ENCODE measurements at places on chromosomes 7 and 10.

- DNase-seq: no peak
Observed at GRCh38 chr7:124101173-124101768, 68.4 kb upstream of the TMEM229A start.

DNA sequence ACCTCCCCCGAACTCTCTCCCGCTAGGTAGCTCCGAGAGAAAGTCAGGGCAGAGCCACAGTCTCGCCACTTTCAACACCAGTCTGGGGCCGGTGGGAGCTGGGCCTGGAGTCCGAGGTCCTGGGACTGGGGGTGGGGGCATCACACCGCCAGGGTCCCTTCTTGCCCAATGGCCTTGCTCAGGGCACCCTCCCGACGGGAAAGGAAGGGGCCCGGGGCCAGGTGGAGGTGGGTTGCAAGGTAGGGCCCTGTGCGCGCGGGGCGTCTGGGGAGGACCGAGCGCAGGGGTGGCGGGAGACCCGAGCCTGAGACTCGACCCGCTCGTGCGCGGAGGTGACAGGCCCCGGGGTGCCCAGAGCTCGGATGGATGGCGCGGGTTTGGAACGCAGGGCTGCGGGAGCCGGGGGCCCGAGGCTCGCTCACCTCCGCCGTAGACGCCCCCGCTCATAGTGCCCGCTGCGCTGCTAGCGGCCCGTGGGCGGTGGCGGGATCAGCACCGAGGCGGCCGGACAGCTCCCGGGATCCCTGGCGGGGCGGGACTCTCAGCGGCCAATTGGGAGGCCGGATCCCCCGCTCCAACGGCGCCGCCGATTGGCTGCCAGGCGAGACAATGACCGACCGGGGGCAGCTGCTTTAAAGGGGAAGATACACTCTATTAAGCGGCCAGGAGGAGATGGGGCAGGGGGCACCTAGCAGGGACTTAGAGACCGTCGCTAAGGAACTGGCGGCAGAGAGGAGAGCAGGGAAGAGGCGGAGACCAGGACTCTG, at the start of gene ACTL6B:
Gene ACTL6B (minus strand): TSS at position 541 of the 767 bp plus-strand sequence. CDS start 94 bp downstream, at position 447.
- DNase-seq: peak; percentile 61

- no peak for DNase-seq
Observed at GRCh38 chr10:18044976-18045720, 93.4 kb downstream of the SLC39A12 start.

DNA sequence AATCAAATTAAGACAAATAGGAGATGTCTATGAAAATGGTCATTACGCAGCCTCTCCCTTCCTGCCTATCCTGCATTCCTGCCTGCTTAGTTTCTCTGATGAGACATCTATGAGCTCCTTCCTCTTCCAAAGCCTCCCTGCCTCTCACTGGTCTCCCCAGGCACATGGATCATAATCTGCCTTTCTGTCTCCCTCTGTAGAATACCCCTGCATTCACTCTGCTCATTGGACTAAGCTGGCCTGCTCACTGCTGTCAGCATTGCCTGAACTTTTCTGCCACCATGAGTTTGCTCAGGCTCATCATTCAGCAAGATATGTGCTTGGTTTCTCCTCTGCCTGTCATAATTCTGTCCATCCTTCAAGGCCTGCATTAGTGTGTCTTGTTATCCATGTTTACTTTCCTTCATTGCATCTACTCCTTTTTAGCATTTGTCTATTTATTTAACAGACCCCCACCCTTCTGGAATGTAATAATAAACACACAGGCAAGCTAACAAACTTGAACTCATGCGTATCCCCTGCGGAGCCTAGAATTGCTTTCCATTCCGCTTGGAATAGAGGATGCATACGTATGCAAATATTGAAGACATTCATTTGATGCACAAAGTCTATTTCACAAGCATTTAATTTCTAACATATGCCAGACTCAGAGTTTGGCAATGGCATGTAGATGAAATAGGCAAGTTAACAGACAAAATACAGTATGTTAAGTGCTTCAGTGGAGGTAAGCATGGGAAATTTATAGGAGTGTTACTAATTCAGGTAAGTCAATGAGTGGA, 88.3 kb downstream of the PTPRZ1 start:
- DNase-seq: no peak

DNA sequence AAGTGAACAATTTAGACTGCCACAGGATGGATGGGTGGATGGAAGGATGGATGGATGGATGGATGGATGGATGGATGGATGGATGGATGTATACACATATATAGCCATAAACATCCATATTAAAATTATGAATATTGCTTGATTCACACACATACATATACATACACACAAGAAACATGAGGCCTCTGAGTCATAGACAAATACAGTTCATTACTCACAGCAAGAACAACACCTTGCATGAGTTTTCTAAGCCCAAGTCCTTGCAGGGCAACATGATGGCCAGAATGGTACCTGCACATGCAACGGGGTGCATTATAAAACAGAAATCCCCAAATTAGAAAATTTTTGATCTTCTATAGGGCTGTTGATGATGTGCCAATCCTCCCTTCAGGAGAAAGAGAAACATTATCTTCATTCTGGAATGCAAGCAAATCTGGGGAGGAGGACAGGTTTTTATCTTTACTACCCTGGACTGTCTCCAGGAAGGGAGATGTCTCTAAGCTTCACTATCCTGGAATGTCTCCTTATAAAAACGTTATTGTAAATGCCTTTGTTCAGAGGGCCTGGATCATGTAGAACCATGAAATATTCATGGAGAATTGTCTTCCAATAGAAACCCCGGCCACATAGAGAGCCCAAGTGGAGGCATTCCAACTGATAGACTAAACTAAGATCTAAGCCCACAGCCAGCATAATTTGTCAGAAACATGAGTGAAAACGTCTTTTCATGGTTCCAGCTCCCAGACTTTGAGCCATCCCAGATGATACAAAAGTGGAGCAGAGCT, 238.6 kb upstream of the LRRN3 start:
- DNase-seq: no peak

DNA sequence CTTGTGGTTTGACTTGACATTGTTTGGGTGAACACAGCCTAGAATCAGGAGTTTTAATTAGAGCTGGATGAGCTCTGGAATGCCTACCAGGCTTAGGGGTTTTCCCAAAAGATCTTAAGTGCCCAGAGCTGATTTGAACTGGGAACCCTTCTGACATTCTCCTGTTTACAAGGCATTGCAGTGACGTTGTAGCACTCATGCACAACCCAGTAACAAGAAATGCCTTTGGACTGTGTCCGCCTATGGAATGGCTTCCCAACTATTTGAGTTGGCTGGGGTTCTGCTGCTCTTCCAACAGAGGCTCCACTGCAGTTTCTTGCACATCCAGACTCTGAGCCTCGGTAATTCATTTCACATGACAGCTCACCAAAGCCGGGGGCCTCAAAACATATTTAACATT, 76.7 kb upstream of the MKX start:
- DNase-seq: no peak

- no peak for DNase-seq
Observed at GRCh38 chr7:106178593-106179134, 66.6 kb upstream of the SYPL1 start.

GRCh38 chr7:30268586-30268985, 15.8 kb upstream of the ZNRF2 start:
- no peak for DNase-seq

DNA sequence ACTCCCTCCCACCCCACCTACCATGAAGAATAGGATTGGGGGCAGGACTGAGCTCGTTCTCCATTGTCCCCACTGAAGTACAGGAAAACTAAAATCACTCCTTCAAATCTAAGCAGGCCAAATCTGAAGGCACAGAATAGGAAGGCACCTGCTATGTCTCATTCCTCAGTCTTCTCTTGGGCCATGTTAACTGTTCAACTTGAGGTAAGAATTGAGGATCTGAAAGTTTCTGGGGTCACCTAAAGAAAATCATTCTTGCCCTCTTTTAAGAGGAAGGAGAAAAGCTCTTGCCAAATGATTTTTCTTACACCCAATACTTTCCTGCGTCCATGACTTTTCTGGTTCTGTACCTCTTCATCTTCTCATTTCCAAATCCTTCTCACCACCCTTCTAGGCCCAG, 4.9 kb downstream of the CPN1 start:
- DNase-seq: no peak

GRCh38 chr10:32713560-32713959, 244.5 kb downstream of the ITGB1 start:
- no peak for DNase-seq

- no peak for DNase-seq
Observed at GRCh38 chr10:53898532-53898931, 902.5 kb downstream of the PCDH15 start.

DNA sequence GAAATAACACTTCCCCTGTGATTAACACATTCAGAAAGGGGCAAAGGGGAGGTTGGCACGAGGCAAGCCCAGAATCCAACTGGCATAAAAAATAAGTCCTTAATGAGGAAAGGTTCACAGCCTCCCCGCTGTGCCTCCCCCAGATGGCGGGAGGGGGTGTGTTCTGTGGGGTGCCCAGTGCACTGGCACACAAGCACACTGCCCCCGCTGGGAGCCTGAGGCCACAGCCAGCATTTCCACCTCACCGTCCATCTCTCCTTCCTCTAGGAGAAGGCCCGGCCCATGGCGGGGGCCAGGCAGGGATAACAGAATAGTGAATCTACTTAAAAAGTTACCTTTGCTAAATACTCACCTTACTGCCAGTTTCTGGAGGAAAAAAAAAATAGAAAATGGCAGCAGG, 43.2 kb downstream of the PRKAG2 start:
- DNase-seq: no peak

- DNase-seq: no peak
Observed at GRCh38 chr10:71952745-71953144, 11.4 kb upstream of the CHST3 start.

DNA sequence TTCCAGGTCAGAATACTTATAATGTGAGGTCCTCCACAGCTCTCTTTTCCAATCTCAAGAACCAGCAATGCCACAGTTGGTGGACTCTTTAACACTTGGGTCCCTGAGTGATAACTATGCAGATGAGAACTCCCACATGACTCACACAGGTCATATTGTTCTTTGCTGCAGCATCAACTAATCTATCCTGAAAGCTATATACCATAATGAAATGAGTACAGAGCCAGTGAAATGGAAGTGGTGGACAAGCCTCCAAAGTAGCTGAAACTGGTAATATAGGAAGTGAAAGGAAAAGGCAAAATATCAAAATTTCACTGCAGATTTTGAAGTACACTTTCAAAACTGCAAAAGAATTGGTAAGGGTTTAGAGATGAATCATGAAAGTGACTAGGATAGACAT, 45.6 kb downstream of the SORCS1 start:
- DNase-seq: no peak

GRCh38 chr10:21832821-21833130, 170.8 kb downstream of the DNAJC1 start:
- no peak for DNase-seq

GRCh38 chr7:47710201-47710935, 128.5 kb upstream of the TNS3 start:
- no peak for DNase-seq

DNA sequence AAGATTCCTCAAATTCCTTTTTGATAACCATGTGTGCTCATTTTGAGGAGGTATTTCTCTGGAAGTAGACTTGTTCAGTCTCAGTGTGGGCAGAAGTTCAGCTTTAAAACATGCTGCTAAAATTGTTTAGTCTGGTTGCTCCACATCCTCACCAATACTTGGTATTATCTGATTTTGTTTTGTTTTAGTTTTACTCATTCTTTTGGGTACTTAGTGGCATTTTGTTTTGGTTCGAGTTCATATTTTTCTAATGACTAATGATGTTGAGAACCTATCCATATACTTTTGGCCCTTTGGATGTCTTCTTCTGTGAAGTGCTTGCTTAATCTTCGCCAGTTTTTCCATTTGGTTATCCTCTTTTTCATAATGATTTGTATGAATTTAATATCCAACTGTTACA, 694.2 kb upstream of the FZD8 start:
- no peak for DNase-seq

DNA sequence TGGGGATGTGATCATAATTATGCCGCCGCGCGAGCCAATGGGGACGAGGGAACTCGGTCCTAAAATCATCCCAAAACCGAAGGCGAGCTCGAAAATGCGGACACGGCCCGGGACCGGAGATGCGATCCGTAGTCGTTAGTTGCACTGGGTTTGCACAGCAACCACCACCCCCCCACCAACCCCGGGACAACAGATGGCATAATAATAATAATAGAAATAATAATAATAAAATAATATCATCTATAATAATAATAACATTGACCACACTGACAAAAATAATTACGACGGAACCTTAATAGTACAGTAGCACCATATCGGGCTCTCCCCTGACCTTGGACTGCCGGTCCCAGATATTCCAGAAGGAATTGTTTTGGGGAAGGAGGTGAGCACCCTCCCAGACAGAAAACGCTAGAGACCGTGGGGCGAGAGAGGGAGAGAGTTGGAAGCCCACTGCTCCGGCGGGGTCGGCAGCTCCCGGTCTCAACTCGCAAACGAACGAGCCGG, 1.1 kb upstream of the EMX2 start:
- no peak for DNase-seq

DNA sequence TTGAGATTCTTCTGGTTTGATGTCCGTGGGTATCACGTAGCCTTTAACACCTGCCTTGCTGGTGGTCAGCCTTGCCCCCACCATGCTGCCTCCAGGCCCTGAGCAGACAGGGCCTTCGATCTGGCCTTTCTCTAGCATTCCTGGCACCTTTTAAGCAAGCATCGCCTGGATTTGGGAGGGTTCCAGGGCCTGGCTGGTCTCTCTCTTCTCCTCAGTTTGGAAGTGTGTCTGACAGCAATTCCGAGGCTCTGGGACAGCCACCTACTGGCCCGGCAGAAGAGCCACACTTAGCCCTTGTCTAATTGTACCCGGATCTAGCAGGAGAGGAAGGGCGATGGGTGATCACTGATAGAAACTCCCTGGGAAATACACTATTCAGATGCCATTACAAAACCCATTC, 441.3 kb upstream of the MKI67 start:
- no peak for DNase-seq

DNA sequence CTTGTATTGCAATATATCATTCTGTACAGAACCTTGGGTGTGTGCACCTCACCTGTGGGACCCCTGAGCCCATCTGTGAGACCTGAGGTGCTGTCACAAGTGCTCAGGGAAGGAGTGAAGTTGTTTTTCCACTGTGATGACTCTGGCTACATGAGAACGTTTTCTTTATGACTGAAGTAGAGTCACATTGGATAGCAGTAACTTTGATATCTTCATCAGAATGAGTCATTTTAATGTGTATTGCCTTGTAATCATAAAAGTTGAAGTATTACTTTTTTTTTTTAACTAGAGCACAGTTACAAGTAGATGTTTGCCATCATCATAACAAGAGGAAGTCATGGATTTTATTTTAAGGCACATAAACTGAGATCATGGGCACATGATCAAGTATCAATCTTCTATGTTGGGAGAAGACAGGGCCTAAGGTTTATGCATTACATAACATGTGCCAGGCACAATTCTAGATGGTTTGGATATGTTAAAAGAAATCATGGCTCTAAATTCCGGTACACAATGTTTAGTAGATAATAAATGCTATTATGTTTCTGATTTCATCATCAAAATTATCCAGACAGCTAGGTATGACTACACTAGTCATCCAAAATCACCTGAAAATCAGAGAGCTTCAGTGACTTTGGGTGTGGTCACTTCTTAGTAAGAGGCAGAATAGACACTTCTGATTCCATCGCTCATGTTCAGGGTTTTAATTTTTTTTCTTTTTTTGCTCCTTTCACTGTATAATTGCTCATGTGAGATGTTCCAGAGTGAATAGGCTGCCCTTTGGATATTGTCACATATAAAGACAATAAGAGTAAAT, 82.7 kb upstream of the KLF6 start:
- DNase-seq: no peak

- DNase-seq: no peak
Observed at GRCh38 chr10:70193391-70193844, 23.1 kb upstream of the SAR1A start.

Measured in stimulated activated CD4-positive, alpha-beta T cell treated with anti-CD3 and anti-CD28 coated beads, Interleukin-12 subunit alpha, Interleukin-12 subunit beta, amount 100 ng/mL, for 24 hours (primary cell).